ENCODE measurements at places on chromosomes 2 and 18.

- DNase-seq = no peak
These were observed 241.6 kb downstream of the CDCA7 start for GRCh38 chr2:173596244-173596643.

- DNase-seq = peak; percentile 80
These were observed at the start of gene TGIF1 for GRCh38 chr18:3450012-3450798. Gene TGIF1 (plus strand): TSS chr18:3450172. CDS start chr18:3450490, 318 bp downstream.

DNA sequence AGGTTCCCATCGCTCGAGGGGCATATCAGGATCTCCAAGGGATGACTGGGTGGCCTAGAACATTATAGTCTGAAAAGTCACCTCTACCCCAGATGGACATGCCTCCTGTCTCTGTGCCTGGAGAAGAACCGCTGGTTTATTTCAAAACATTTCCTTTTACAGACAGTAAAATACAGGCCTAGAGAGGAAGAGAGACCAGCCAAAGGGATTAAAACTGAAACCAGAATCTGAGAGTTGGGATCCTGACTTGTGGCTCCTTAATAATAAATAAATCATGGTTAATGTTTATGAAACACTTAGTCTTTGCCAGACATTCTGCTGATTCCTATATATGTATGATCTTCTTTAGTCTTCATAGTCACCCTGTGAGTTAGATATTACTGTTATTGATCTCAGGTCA is 153.7 kb downstream of the DDX1 start:
- DNase-seq = no peak

- no peak for DNase-seq
These were observed 93.7 kb downstream of the MAPK4 start for GRCh38 chr18:50653402-50654093.

- no peak for DNase-seq
These were observed 1.1 kb downstream of the COBLL1 start for GRCh38 chr2:164840458-164840929.

GRCh38 chr2:72734432-72734831 is 91.4 kb downstream of the EXOC6B start:
- DNase-seq = no peak

DNA sequence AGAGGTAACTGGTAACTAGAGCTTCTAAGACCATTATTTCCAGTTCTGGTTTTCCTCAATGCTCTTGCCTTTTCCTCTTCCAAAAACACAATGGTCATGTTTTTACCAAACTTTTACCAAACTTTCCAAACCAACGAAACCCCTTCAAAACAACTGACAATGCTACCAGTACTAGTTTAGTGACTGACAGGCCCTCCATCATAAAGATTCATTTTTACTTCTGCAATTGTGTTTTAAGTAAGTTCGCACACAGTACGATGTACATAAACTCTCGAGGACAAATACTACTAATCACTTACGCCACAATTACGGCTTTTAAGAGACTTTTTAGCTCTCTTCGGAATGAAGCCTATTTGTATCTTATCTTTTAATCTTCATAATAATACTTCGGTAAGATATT is 900 bp downstream of the C18orf32 start:
- no peak for DNase-seq

DNA sequence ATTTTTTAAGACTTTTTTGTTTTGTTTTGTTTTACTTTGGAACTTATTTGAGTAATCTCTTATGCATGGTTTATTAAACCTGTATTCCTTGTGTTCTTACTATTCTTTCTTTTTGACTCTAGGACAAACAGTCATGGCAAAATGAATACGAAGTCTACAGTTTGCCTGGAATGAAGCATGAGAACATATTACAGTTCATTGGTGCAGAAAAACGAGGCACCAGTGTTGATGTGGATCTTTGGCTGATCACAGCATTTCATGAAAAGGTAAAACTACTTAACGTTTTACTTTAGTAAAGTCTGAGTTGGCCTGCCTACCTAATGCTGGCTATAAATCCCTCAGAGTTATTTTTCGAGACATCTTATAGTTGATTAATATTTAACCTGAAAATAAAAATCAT is 72.3 kb downstream of the ACVR2A start:
- DNase-seq = no peak

DNA sequence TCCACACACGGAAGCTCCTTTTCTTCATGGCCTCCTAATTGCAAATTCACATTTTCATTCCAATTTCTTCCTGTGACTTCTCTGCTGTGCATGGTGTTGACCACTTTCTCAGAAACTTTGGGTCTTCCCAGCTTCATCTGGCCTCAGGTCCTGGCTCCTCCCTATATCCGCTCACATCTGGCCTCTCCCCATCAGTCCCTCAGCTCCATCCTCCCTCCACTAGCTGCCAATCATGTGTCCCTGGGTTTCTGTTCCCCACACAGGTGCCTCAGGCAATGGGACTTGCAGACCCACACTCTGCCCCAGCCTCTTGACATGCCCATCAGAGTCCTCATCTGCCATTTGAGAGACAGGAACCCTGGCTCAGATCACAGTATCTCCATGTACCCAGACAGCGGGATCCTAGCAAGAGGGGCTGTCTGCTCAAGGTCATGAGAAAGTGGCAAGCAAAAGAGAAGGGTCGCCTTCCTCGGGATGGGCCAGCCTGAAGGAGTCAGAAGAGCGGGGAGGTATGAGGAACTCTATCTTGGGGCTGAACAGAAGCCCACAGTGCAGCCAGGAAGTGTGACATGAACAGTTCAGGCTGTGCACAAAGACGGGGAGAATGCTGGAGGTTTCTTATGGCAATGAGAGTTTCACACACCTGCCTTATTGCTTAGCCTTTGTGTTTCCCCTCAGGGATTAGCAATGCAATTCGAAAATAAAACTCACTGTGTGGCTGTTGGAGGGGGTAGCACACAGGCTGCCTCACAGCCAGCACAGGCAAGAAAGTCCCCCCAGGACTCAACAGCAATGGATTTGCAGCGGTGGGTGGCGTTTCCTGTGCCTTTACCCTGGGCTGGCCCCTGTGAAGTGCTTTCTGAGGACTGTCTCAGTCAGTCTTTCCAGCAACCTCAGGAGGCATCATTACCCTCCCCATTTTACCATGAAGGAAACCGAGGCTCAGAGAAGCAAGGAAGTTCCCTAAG is 69.5 kb downstream of the COPS8 start:
- DNase-seq = no peak

- DNase-seq = no peak
These were observed 3.0 kb downstream of the NEURL3 start for GRCh38 chr2:96501886-96502810.

- no peak for DNase-seq
These were observed 24.1 kb downstream of the TWIST2 start for GRCh38 chr2:238872026-238872425.

GRCh38 chr18:13943338-13943737 is 28.0 kb upstream of the MC2R start:
- DNase-seq = no peak

DNA sequence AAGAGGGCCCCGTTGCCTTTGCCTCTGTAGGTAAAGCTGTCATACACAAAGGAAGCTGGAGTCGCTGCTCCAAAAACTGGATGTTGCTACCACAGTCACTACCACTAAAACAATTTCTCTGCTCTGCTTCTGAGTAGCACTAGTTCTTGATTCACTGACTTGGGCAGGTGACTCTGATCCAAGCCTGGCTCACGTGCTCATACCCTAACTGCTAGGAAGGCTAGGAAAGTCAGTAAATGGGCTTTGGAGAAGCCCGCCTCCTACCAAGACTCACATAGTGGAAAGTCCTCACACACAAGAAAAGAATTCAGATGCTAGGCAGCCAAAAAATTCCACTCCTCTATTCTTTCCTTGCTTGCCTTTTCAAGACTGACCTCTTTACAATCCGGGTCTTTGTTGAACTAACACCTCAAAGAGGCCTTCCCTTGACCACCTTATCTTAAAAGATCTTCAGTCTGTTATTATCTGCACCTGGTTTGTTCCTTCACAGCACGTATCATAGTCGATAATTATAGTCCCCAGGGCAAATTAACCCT is 11.4 kb upstream of the DYNC1I2 start:
- DNase-seq = no peak

DNA sequence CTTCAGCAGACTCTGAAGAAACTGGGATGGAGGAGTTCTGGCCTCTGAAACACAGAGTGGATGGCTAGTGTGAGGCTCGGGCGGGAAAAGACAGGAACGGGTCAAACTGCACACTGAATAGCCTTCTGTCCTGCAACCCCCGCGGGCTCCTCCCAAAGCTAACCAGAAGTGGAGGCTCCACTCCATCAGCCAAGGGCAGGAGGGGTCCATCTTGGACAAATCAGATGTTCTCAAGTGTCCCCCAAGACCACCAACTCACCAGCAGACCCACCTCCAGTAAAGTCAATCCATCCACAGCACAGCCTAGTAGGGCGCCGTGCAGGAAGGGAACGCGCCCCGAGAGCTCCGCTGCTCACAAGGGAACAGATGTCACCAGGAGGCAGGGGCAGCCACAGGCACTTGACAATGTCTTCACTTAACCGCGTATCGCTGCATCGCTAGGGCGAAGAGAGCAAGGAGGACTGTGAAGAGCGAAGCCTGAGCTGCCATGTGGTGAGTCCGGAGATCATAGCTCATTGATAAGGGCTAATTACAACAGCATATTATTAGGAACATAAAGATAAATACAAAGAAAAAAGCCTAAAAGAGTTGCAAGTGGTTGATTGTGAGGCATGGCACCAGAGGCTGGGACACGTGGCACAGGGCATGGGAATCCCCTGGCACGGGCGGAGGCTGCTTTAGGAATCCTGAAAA is 494.6 kb upstream of the MYT1L start:
- DNase-seq = no peak

DNA sequence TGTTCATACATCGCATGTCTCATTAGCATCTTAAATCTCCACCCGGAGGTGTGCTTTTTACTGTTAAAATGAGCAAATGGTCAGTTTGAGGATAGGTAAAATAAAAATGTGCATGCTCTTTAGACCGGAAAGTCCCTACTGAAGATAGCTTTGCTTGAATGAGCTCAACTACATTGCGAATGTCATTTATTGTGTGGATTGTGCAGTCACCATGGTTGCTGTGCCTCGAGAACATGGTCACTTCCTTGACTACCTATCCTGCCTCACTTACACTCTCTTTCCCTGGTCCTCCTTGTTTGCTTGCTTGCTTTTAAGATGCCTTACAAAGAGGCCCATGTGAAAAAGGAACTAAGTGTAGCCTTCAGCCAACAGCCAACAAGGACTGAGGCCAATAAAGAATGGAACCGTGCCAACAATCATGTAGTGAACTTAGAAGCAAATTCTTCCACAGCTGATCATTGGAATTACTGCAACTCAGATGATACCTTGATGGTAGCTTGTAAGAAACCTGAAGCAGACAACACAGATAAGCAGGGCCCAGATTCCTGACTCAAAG is 72.2 kb upstream of the BARD1 start:
- DNase-seq = no peak

DNA sequence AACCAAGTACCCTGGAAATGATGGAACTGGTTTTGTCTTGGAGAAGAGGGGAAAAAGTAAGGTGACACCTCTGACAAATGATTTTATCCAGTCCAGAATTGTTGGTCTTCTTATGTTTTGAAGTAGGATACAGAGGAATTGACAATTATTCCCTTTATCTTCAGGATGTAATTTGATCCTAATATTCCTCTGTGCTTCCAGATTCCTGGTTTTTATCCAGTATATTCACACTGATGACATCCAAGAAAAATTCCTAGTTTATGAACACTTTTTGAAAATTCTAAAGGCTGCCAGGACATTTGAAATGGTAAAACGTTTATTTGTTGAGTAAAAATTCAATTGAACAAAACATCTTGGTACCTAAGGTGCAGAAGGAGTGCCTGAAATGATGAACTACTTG is 22.2 kb upstream of the ETAA1 start:
- DNase-seq = no peak

- DNase-seq = no peak
These were observed 208.4 kb upstream of the LRP1B start for GRCh38 chr2:142339261-142339660.

DNA sequence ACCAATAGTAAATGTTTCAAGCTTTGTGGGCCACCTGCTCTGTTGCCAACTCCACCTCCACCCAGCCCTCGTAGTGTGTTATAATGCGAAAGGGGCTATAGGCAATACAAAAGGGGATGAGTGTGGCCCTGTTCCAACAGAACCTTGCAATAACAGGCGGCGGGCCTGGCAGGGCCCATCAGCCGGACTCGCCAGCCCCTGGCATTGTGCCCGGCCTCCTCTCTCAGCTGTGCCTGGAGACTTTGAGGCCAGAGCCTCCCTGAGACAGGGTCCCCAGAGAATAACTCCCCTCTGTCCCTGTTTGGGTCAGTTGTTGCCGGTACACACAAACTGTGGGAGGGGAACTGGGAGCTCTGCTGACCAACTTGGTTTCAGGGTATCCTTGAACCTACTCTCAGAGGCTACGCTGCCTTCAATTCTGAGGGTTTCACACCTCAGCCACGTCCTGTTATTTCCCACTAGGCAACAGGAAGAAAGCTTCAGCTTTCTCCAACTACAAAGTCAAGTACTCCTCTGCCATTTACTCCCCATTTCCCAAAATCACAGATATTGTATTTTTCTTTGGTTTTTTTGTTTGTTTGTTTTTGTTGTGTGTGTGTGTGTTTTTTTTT is 58.0 kb upstream of the ZNF236 start:
- DNase-seq = no peak

GRCh38 chr18:56386856-56387255 is 251.5 kb downstream of the TXNL1 start:
- no peak for DNase-seq

GRCh38 chr18:34977838-34978532 is 63.2 kb upstream of the MAPRE2 start:
- DNase-seq = peak; percentile 24

- no peak for DNase-seq
These were observed 927 bp upstream of the CRYGD start for GRCh38 chr2:208125251-208125650.

DNA sequence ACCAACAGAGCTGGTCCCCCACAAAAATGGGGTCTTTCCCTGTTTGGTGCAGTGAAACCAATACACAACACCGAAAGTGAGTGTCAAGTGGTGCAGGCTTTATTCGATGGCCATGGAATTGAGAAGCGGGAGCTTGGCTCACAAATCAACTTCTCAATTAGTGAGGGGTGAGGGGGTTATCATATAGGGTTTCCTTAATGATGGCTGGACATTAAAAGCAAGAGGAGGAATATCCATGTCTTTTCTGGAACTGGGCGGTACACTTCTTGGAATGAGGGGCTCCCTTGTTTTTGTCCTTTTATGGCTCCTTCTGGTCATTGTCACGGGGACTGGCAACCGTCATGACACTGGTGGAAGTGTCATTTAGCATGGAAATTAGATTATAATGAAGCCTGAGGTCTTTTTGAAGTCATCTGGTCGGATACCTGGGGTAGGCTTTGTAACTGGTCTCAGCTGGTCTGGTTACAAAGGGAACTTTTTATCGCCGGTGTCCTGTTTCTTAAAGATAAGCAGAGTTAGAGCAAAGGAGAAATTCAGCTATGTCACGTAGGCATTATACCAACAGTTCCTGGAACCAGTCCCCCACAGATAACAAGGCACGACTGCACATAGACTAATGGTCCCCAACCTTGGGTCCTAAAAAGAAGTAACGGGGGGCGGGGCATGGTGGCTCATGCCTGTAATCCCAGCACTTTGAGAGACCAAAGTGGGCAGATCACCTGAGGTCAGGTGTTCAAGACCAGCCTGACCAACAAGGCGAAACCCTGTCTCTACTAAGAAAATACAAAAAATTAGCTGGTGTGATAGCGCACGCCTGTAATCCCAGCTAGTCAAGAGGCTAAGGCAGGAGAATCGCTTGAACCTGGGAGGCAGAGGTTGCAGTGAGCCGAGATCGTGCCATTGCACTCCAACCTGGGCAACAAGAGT is 93.5 kb upstream of the NDUFV2 start:
- no peak for DNase-seq

- no peak for DNase-seq
These were observed 29.2 kb upstream of the PPP4R1 start for GRCh38 chr18:9643549-9643948.
